Aorta (tissue), 5 donors: ENCODE measurements at places on chromosomes 3 and 15.

DNA sequence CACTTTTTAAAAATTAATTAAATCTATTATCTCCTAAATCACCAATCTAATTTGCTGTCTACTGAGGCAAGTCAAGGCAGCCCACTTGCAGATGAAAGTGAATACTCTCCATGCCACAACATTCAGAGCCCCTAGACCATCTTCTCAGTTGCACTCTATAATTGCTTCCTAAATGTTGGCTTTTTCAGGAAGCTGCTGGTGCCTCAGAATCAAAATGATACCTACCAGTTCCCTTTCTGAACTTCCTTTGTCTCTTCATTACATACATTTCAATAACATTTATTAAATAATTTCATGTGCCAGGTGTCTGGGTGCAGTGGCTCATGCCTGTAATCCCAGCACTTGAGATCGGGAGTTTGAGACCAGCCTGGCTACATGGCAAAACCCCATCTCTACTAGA is 124.1 kb downstream of the SERPINI1 start:
- no peak for DNase-seq

DNA sequence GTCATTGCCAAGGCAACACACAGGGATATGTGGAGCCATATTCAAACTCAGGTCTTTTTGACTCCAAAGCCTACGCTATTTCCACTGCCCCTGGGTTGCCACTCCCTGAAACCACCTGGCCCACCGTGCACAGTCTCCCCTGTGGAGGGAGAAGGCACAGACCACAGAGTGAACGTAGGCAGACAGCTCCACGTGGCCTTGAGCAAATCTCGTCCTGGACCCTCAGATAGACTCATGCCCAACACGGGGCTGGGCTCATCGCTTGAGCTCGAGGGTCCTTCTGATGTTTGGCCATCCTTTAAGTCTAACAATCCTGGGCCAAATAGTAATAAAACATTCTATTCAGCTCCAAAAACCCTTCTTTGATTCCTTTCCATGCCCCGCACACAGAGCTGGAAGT is 72.0 kb downstream of the CPN2 start:
- DNase-seq, result peak; percentile 67

DNA sequence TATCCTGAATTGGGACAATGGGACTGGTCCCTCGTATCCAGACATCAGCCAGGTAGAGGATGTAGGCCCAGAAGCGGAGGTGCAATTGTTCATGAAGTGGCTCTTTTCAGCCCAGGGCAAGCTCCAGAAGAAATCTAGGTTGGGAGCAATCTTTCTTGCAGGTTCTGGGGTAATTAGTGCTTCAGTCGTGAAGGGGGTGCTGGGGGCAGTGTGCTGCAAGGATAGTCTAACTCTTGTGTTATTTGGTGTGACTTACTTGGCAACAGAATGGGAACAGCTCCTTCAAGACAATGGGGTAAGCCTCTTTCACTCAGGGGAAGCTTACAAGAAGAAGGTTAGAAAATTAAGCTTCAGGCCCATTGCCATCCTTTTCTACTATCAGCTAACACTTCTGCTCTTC is 273.0 kb downstream of the DIPK2A start:
- no peak for DNase-seq

- no peak for DNase-seq
Measured at GRCh38 chr3:114218006-114218405, 19.4 kb downstream of the ZNF80 start.

DNA sequence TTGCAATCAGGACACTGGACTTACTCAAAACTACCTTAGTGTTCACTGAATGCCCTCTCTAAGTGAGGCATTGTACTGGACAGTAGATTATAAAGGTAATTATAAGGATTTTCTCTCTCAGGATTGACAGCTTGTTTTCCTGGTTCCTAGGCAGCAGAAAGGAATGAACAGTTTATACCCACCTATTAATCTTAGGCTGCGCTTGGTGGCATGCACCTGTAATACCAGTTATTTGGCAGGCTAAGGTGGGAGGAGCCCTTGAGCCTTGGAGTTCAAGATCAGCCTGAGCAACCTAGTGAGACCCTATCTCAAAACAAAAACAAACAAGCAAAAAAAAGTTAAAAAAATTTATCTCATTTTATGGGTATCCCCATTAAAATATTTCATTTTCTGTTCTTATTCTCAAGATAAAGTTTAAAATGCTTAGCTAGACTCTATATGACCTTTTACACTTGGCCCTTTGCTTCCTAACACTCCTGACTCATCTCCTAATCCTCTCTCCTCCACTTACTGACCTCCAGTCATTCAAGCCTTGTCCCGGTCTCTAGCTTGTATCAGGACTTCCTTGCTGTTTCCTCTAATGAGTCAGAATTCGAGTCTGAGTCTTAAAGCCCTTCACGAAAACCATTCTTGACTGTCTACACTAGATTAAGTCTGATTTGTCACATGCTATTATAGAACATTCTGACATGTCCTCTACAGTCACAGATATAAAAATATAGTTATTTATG is 348.6 kb downstream of the NLGN1 start:
- DNase-seq, result no peak

DNA sequence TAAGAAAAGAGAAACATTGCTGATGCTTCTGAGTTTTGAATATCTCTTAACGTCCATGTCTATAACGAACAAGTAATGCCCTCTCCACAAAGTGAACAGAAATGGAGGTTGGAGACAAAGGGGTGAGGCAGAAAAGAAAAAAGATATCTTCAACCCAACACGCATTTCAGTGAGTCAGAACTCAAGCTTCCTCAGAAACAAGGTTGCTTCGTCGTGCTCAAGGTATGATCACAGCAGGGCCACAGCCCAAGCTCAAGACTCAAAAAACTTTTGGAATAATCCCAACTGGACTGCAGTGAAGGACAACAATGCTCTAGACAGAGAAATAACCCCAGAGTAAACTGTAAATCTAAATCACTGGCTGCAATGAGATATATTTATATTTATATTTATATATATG is 18.9 kb downstream of the WNT5A start:
- no peak for DNase-seq

DNA sequence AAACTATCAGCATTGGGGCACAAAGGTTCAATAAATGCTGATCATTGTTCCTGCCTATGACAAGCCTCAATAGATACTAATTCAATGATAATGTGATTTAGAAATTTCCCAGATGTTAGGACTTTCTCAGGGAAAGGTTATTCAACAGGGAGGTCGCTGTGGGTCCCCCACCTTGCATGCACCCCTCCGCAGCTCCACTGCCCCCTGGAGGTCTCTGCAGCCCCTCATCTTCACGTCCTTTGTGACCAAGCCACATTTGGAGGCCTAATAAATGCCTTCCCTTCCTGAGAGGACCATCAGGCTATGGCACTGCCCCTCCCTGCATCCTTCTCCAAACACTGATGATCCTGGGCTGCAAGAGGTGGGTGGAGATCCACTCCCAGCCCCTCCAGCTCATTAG is 50.2 kb downstream of the NOX5 start:
- DNase-seq, result no peak

DNA sequence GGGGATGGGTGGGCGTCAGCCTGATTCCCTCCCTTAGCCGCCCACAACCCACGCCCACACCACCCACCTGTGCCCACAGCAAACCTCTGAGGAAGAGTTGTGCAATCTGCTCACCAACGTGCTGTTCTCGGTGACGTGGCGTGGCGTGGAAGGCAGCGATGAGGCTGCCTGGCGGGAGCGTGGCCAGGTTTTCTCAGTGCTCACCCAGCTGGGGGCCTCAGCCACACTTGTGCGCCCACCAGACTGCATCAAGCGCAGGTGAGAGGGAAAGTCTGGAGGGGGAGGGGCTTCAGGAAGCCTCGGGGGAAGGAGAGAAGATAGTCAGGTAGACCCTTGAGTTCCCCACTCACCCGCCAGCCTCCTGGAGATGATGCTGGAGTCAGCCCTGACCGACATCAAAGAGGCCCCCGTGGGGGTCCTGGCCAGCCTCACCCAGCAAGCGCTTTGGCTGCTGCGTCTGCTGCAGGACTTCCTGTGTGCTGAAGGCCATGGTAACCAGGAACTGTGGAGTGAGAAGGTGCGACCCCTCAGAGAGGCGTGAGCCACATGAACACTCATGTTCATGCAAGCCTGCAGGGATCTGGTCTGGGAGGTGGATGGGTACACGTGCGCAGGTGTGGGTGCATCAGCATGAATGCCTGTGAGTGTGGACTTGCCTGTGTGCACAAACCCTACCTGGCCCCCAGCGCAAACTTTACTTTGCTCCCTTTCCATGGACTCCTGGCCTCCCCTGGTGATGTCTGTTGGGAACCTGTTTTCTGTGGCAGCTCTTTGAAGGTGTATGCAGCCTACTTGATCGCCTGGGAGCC is 21.7 kb downstream of the NBEAL2 start:
- peak; percentile 65 for DNase-seq

- no peak for DNase-seq
Measured at GRCh38 chr3:37395286-37395685, 220.9 kb upstream of the LRRFIP2 start.

DNA sequence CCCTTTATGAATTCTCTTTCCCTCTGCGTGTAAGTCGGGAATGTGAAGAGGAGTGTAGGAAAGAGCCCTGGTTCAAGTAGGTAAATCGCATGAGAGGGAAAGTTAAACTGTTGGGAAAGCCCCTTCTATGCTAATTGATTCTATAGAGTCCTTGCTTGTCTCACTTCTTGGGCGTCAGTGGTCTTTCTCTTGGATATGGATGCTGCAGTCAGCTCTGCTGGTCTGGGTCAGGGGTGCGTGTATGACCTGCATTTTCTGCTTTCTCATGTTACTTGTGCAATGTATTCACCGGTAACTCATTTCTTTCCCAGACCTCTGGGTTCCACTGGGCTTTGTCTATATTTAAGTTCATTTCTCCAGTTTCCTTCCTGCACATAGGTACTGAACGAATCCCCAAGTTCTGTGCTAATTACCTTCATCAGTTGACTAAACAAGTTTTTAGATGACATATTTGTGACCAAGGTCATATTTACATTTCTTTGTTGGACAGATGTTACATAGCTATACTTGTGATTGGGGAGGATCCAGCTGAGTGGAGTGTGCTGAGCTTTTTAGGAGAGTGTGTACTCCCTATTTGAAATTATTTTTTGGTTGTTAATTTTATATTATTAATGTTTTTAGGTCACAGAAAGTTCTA is 1.4 kb downstream of the SETD5 start:
- no peak for DNase-seq

- no peak for DNase-seq
Measured at GRCh38 chr3:58073301-58074108, 65.3 kb downstream of the FLNB start.

- DNase-seq, result no peak
Measured at GRCh38 chr3:11085093-11085840, 69.0 kb upstream of the HRH1 start.

DNA sequence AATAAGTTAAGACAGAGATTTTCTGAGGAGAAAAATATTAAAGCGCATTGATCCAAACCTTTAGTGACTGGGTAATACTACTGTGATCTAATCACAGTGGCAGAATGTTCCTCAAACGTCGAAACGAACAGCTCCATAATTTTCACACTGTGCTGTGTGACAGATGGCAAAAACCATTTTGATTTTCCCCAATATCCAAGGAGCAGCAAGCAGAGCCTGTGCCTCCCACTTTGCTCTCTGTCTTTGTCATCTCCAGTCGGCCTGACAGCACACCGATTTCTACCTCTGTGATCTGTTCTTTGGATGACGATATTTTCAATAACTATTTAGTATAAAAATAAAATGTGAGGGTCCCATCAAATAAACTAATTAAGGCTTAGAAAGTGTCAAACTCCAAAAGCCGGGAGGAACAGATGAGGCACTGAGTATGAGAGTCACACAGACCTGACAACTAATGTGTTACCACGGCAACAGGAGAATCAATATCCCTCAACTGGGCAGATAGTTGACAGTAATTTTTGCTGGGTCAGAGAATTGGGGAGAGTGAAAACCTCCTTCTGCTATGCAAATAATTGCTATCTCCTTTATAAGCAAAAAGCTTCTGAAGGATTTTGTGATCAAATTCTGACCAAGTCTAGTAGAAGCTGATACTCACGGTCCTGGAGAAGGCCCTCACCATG is 489.1 kb upstream of the CFAP20DC start:
- DNase-seq, result no peak

DNA sequence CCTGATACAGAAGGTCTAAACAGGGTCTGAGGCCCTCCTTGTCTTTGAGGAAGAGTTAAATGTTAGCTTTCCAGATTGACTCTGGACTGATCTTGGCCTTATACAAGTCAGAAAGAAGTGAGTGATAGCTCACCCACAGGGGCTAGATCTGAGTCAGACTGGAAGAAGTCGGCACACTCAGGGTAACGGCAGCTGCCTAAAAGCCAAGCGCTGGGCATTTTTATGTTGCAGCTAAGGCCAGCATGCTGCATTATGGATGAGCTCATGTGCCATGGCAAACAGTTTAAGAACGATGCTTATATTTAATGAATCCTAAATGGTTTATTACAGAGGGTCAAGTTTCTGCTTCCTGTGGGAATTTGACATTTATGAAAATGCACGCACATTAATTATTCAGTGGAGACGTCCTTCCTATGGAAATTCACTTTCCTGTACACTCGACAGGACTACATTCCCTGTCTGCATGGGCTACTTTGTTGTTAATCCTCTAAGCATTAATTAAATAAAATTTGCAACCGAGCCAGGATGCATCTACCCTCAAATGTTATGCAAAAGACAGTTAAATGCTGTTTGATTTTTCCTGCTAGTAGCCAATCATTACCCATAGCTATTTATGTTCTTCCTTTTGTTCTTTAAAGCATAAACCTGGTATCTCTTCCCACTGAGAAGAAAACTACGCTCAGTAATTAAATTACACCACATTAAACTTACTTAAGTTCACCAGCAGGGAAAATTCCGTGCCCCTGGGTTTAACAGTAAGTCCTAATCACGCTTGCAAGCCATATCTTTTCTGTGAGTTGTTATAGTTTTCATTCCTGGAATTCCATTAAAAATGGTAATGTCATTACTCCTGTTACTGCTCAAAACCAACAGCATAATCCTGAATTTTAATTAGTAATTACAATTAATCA is 762.7 kb upstream of the CFAP20DC start:
- no peak for DNase-seq

DNA sequence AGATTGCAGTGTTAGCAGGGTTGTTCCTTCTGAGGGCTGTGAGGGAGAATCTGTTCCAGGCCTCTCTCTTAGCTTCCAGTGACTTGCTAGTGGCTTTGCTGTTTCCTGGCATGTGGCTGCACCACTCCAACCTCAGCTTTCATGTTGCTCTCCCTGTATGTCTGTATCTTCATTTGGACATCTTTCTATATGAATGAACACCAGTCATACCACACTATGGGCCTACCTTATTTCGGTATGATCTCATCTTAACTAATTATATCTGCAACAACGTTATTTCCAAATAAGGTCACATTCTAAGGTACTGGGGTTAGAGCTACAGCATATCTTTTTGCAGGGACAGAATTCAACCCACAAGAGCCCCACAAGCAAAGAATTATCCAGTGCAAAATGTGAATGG is 356.7 kb upstream of the UMPS start:
- DNase-seq, result no peak

GRCh38 chr3:194282436-194283122 is 68.5 kb downstream of the CPN2 start:
- DNase-seq, result no peak

- no peak for DNase-seq
Measured at GRCh38 chr3:51075221-51075775, 309.8 kb upstream of the MANF start.

- no peak for DNase-seq
Measured at GRCh38 chr3:33790091-33790490, 8.3 kb upstream of the PDCD6IP start.

GRCh38 chr15:66598095-66598815 is 32.5 kb upstream of the LCTL start:
- no peak for DNase-seq

GRCh38 chr15:59622289-59622688 is 10.7 kb downstream of the GCNT3 start:
- DNase-seq, result no peak
